ENCODE measurements at places on chromosomes 4 and X.

DNA sequence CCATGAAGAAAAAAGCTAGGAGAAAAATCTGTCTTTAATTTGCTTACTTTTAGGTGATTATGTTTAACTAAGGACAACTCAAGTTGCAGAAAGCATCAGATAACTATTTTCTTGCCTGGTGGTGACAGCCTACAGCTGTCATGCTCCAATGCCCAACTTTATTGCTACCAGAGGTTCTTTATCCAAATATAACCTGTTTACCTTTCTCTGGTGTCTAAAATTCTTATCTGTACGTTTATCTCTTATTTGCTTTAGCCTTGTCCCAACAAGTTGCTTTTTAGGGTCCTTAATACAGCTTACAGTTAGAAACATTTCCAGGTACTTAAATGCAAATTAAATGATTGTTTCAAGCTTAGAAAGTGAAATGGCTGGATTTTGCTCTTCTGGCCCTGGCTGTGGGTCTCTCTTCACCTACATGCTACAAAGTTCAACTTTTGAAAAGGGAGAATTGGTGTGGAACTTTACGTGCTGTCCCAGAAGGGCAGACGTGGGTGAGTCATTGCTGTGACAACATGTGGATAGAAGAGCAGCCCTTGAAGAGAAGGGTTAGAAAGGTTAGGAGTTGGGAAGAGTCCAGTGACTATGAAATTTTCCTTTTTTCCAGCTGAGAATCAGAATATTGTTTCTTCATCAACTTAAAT is 60.7 kb downstream of the HPGD start:
- no peak for DNase-seq

GRCh38 chrX:72041871-72042851 is 89.6 kb downstream of the RTL5 start:
- DNase-seq, result no peak

GRCh38 chrX:45788315-45788714 is 587.6 kb upstream of the DIPK2B start:
- no peak for DNase-seq

GRCh38 chr4:121939690-121940089 is 12.2 kb downstream of the TRPC3 start:
- DNase-seq, result no peak

- no peak for DNase-seq
These were observed 150.1 kb upstream of the MAGEB2 start for GRCh38 chrX:30065226-30065625.

DNA sequence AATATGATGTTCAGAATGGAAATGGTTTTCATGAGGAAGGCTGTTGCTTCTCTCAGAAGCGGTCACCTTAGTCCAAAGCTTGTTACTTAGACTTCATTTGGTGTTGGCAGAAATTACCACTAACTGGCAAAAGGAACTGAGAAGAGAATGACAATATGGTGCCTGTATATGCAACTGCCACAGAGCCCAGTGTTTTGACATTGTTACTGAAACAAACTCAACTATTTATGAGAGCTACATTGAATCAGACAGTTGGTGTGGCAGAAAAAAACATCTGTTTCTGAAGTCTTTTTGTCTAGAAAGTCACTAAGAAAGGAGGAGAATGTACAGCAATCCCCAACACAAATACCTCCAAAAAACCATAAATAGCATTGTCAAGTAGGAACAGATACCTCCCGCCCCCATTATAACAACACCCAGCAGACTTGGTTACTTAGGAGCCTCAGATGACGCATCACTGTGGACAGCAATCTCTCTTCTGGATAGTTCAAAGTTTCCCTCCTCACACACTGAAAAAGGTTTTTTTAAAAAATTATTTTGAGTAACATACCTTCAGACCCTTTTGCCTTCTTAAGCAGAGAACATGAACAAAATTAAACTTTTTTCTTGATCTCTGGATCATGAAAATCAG is 92.2 kb downstream of the MAML3 start:
- no peak for DNase-seq

DNA sequence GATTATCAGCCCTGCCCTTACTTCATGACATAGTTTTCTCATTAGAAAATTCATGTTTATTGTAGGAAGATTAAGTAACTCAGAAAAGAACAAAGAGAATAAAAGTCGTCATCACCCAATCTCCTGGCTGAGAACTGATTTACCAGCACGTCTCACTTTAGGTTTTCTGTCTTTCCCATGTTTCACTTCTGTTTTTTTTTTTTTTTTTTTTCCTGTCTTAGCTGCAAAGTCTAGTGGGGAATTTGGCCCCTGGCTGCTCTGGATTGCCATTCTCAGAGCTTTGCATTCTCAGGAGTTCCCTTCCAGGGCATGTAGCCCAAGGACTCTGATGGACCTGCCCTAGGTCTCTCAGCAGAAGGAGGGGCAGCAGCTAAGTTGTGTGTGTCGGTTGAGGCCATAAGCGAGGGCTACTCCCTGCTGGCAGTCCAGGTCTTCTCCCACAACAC is 57.8 kb downstream of the TMEM131L start:
- DNase-seq, result no peak

DNA sequence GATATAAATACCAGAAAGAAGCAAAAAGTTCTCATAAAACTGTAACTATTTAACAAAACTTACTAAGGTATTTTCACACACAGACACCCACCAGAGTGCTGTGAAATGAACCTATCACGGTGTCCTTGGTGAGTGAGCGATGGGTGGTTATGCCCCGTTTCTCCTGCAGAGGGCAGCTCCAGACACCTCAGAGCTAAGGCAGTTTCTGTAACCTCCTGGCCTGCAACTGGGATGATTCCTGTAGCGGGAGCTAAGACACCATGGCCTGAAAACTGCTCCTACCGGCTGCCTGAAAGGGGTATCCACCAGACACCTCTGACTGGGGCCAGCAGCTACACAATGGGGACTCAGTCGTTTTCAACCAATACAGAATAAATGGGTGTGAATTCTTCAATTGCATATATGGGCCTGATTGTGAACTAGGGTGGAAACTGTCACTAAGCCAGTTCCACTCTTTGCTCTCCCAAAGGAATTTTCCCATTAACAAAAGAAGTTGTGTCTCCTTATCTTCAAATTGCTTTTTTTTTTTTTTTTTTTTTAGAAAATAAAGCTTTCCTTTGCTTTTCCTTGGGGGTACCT is 2375.8 kb upstream of the TENM3 start:
- DNase-seq, result no peak

DNA sequence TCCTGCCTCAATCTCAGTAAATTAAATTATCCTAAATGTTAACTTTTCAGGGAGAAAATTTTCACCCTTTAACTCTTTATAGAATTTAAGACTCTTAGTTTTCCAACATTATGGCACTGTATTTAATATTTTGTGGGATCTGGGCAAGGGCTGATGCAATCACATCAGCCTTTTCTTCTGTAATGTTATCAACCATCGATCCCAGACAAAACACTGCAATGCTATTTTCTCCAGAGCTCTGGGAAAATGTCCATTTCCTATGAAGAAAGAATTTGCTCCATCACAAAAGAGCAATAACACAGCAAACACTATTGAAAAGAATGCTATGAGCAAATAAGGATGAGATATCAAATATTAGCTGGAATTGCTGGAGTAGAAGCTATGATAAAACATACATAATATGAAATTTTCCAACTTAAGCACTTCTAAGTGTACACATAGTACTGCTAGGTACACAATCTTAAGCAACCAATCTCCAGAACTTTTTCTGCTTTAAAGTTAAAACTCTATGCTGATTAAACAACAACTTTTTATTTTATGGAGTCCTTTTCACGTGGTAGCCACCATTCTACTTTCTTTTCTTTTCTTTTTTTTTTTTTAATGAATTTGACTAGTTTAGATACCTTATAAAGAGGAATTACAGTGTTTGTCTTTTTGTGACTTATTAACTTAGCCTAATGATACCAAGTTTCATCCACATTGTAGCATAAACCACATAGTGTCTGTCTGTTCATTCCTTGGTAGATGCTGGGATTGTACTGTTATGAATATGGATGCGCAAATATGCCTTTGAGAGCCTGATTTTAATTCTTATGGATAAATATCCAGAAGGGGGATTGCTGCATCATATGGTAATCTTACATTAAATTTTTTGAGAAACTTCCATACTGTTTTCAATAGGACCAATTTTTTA is 43.6 kb downstream of the UGT2A3 start:
- no peak for DNase-seq

DNA sequence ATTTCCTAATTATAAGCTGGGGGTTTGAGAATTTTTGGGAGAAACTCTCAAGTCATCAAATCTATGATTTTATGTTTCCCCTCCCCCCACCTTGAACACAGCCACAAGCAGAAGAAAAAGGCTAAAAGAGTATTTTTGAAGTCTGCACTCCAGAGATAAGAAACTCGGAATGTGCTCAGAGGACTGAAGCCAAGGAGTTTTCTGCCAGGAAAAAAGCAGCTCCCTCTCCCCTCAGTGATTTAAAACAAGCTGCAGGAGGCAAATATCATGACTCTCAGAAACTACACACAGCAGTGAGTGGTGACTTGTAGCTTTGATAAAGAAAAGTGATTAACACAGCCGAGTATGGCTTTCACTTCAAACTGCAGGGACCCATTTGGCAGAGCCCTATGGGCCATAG is 800.2 kb upstream of the FTHL17 start:
- DNase-seq, result no peak

GRCh38 chr4:164531336-164531735 is 222.6 kb upstream of the SMIM31 start:
- DNase-seq, result no peak

GRCh38 chr4:169652535-169652934 is 32.2 kb downstream of the CLCN3 start:
- no peak for DNase-seq

DNA sequence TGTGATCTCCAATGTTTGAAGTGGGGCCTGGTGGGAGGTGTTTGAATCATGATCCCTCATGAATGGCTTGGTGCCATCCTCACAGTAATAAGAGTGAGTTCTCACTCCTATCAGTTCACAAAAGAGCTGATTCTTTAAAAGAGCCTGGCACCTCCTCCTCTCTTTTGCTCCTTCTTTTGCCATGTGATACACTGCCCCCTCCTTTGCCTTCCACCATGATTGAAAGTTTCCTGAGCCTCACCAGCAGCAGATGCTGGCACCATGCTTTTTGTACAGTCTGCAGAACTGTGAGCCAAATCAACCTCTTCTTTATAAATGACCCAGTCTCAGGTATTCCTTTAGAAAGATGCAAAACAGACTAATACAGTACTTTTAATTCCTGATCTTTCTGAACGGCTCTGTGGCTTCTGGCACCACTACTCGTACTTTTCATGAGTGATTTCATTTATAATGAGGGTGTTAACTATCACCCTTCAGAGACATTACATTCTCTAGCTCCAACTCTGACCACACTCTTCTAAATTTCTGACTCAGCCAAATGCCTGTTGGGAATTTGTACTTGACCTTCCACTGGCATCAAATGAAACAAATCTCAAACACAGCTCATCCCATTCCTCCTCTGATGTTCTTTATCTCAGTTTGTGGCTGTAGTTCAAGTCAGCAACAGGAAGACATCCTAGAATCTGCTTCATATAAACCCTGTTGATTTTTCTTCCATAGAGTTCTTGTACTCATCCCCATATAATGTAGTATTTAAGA is 4.2 kb downstream of the UFSP2 start:
- no peak for DNase-seq

DNA sequence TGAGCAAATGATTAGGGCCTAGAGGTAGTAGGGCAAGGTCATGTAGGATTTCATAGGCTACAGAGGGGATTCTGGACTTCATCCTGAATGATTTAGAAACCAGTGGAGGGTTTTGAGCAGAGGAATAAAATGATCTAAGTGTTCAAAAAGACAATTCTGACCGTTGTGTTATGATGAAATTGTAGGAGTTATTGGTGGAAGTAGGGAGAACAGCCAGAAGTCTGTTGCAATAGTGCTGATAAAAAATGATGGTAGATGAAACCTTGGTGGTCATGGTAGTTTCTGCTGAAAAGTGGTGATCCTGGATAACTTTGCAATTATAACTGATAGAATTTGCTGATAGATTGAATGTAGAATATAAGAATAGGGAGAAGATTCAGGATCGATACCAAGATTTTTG is 60.2 kb downstream of the MID1IP1 start:
- DNase-seq, result no peak

DNA sequence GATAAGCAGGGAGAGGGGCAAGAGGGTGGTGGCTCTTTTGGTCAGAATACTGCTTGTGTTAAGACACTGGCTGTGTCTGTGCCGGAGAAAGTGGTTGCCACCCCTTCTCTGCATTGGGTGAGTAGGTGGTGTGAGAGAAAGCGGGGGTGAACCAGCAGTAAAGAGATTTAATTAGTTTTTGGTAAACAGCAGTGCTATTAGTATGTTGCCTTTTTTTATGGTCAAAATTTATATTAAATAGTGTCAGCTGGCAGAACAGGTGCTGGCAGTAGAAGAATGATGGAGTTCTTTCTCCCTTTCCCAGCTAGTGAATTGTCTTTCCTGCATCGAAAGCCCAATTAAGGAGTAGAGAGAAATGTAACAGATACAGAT is 181.6 kb downstream of the LARP7 start:
- DNase-seq, result no peak

- DNase-seq, result no peak
These were observed 363.0 kb downstream of the MID1IP1 start for GRCh38 chrX:39164212-39164611.

- no peak for DNase-seq
These were observed 18.8 kb upstream of the SMIM14 start for GRCh38 chr4:39657465-39657864.

DNA sequence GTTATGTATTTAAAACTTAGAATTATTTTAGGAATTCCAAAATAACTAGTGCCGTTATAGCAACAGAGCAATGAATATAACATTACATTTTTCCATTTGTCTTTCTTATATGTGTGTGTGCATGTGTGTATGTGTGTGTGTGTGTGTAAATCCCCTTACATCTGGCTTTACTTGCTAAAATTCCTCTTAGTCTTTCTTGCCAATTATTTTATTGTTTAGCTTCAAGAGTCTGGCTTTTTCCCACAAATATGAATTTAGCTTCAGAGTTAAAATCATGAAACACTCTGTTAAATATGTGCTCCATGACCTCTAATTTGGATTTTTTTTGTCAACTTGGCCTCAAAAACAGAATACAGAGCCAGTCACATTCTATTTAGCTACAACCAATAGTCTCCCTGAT is 18.9 kb downstream of the FGF13 start:
- no peak for DNase-seq

GRCh38 chr4:186740822-186741221 is 17.2 kb upstream of the FAT1 start:
- no peak for DNase-seq

DNA sequence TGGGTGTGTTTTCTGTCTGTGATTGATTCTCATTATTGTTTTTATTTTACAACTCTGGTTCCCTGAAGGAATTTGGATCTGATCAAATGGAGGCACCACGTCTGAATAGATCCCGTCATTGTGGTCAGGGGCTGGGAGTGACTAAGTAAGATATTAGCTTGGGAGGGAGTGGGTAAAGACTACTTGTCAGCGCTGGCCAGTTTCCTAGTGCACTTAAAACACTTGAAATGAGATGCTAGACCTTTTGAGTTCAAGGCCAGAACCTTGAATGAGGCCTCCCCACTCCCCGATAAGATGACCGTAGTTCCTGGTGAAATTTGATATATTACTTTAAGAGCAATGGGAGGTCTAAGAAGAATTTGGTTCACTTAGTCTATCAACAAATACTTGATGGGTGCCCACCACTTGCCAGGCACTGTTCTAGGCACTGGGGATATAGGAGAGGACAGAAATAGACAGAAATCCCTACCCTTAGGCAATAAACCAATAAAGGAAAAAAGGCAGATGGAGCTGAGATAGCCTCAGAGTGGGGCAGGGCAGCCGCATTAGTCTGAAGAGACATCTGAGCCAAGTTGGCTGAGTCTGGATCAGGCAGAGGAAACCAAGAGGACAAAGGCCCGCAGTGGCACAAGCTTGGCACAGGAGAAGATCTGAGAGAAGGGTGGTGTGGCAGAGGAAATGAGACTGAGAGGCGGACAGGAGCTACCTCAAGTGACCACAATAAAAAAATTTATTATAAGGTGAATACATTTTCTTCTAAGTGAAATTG is 11.8 kb downstream of the FAM184B start:
- DNase-seq, result no peak

Measured in stimulated activated naive CD4-positive, alpha-beta T cell (primary cell).